Natural killer cell treated with Interleukin-12 subunit alpha and Interleukin-12 subunit beta and Interleukin-15 and Interleukin-18, amount 100 ng/mL, for 72 hours (primary cell): ENCODE measurements at places on chromosomes 11 and 22. TPM values are rescaled to one million over a fixed set of nuclear protein-coding genes. Genes with fewer than 3 reads are reported as not detected.

DNA sequence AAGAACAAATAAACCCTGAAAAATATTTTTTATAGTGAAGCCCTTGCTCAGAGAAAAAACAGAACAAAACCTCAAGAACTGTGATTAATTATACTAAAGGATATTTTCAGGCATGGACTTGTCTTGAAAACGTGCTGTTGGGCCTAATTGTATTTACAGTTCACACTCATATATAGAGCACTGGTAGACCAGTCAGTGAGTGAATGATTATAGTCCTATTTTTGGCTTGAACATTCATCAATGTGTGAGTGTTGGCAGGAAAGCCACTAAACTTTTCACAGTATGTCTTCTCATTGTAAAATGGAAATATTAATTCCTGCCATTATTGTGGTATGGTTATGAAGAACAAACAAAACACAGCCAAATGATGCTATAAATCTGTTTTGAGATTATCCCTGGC, 462.8 kb downstream of the KCNA4 start:
- H3K36me3 ChIP-seq: peaks cover 4% of the 10 kb centered on the region
- no peak for DNase-seq
- no peak overlapping the region for H3K27ac ChIP-seq
- no peaks in the 10 kb centered on the region for H3K4me1 ChIP-seq
- H3K27me3 ChIP-seq: no peaks in the 10 kb centered on the region

UBQLN3 gene
- total RNA-seq: not detected

DNA sequence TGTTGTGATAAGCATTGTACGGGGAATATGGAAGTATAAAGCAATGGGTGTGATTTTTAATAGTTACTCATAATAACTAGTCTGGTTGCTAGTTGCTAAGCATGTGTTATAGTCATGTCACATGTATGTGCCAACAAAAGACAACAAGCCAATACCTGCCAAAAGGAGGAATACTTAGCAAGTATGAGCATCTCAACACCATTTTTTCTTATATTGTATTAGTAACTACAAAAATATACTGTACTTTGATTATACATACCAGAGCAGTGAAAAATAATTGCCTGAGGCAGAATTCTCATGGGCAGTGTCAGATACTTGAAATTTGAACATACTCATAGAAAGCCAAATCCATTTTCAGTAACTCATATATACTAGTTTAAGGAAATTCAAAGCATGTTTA, 62.4 kb upstream of the ALKBH3 start:
- H3K4me1 ChIP-seq: no peaks in the 10 kb centered on the region
- H3K4me3 ChIP-seq: no peak overlapping the region
- no peaks in the 10 kb centered on the region for H3K27me3 ChIP-seq
- H3K36me3 ChIP-seq: no peaks in the 10 kb centered on the region
- H3K27ac ChIP-seq: no peak overlapping the region
- no peak for DNase-seq

GRCh38 chr11:88813233-88813915, 252.4 kb downstream of the GRM5 start:
- DNase-seq: no peak
- no peaks in the 10 kb centered on the region for H3K27me3 ChIP-seq
- no peaks in the 10 kb centered on the region for H3K4me1 ChIP-seq
- H3K27ac ChIP-seq: no peak overlapping the region

DNA sequence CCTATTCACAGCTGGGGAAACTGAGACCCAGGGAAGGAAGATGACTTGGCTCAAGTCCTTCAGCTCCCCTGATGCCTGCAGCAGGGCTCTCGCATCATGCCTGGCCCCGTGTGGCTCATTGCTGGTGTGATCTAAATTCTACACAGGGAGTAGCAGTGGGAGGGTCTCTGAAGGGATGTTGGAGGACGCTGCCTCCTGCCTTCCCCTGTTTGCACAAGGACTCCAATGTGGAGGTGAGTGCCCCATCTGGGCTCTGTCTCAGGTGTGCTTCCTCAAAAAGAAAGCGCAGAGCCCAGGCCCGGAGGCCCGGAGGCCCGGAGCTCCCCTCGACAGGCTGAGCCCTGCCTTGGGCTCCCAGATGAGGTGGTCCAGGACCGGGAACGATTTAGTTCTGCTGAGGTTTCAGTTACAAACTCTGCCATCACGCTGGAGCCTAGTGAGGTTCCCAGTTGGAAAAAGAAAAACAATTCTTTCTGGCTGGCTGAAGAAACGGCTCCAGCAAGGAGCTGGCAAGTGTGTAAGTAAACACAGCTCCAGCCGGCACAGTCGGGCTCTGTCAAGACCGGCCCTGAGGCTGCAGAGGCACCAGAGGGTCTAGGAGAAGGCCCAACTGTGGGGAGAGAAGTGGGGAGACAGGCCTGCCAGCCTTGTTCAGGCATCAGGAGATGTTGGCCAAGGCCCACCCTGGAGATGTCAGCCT, 49.8 kb downstream of the NAT10 start:
- no peak overlapping the region for H3K27ac ChIP-seq
- H3K4me3 ChIP-seq: no peak overlapping the region
- DNase-seq: no peak
- H3K4me1 ChIP-seq: peaks cover 13% of the 10 kb centered on the region

DNA sequence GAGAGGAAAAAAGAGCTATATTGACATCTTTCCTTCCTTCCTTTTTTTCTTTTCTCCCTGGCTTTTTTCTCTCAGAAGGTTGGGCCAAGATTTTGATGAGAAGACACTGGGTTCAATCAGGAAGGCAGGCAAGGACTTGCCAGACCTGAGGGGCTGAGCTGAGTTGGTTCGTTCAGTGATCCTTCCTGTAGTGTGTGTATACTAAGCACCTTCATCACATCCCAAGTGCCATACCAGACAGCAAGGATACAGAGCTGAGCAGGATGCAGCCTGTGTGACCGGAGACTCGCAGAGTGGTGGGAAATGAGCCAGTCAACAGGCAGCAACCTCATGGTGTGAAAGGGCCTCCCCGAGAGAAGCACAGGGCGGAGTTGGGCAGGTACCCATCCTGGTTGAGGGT, 95.5 kb downstream of the SPON1 start:
- H3K4me3 ChIP-seq: no peak overlapping the region
- peaks cover 15% of the 10 kb centered on the region for H3K27me3 ChIP-seq
- DNase-seq: no peak
- H3K36me3 ChIP-seq: no peaks in the 10 kb centered on the region

OR9Q2 gene
- not detected for total RNA-seq

GRCh38 chr11:112835591-112836255, 125.5 kb upstream of the NCAM1 start:
- no peaks in the 10 kb centered on the region for H3K36me3 ChIP-seq
- H3K27ac ChIP-seq: peak overlapping the region; percentile 56
- H3K27me3 ChIP-seq: no peaks in the 10 kb centered on the region
- DNase-seq: no peak

BLID gene
- not detected for total RNA-seq
